ENCODE measurements at places on chromosomes 2 and 18.

DNA sequence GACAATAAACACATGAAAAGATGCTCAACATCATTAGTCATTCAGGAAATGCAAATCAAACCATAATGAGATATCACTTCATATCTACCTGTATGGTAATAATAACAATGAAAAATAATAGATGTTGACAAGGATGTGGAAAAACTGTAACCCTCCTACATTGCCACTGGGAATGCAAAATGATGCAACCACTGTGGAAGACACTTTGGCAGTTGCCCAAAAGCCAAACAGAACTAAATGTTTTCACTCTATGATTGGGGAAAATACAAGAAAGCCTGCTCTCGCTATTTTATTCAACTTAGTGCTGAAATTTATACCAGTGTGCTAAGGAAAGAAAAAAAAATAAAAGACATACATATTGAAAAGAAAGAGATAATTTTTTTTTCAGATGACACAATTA is 934.5 kb downstream of the CNTNAP5 start:
- DNase-seq = peak; percentile 7

DNA sequence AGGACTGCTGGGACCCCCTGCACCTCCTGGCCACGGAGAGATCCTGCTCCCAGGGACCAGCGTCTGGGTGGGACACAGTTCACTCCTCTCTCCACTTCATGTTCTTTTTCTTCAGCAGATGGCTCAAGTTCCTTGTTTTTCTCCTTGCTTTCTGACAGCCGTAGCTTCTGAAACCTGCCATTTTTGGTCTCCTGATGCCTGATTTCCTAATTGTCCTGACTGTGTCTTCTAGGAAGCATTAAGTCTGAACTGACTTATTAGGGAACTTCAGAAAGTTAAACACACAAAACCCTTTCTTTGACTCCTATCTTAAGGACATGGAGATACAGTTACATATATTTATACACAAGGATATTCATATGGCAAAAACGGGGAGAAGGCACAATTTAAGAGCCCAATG is 22.7 kb downstream of the CNNM4 start:
- DNase-seq = no peak

- DNase-seq = no peak
These were observed 2.3 kb downstream of the PPM1B start for GRCh38 chr2:44171018-44171417.

DNA sequence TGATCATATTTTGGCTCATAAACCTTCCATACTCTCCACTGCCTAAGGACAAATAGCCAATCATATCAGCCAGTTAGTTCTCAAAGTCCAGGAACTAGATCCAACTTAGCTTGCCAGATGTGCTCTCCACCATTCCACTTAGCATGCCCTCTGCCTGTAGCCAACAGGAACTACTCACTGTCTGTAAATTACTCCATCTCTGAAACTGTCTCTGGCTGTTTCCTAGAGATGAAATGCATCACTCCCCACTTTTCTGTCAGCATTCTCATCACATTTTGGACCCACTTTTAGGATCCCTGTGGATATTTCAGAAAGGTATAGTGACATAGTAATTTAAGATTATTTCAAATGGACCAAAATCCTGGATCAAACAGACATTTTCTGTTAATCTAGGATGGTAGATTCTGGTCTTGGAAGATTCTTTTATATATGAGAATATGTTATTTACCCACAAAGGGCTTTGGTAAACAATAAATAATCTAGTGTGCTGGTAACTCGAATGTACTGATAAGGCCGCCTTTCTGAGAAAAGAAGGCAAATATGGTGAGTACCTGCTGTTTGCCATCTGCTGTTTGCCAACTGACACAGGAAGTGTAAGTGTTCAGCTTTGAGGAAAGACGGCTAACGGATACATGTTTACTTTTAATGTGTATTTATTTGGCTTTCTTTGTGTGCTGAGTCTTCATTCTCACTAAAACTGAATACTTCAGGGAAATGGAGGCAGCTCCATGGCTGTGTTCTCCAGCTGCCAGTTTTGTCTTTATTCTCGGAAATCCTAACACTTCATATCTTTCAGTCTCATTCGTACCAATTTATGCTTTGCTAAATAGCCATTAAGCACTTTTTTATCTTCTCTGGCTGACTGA is 79.5 kb downstream of the EVA1A start:
- DNase-seq = peak; percentile 21

- DNase-seq = no peak
These were observed 92.4 kb downstream of the PLB1 start for GRCh38 chr2:28588292-28588670.

- DNase-seq = no peak
These were observed 169.2 kb downstream of the TRIM43 start for GRCh38 chr2:95760806-95761525.

DNA sequence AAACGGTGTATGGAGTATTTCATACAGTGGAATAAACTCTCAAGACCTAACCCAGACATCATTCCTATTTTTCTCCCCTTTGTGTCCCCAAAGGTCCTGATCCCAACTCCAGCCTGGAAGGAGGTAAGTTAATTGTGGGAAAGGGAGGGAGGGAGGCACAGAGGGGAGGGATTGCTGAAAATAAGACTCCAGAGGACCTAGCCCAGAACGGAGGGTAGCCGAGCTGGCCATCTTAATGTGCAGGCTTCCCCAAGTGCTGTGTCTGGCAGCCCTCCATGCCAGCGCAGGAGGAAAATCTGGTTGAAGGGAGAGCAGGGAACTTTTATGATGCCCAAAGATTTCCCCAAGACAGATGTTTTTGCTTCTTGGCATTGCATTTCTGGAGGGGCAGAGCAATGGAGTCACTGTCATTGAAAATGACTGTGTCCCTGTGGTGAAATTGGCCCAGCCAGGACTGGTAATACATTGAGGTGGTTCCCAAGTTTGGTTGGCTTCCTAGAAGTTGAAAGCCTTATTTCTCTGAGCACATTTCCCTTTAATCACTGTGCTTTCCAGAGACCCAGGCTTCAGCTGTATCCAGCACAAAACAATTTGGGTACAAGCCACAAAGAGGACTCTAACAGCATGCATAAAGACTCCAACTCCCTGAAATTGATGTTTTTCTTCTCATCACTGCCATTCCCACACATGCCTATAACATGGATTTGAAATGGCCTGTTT is 202.7 kb downstream of the AGPS start:
- no peak for DNase-seq

GRCh38 chr2:215280326-215280725 is 31.5 kb upstream of the ATIC start:
- DNase-seq = no peak

- no peak for DNase-seq
These were observed 91.5 kb upstream of the MYT1L start for GRCh38 chr2:2422621-2423020.

DNA sequence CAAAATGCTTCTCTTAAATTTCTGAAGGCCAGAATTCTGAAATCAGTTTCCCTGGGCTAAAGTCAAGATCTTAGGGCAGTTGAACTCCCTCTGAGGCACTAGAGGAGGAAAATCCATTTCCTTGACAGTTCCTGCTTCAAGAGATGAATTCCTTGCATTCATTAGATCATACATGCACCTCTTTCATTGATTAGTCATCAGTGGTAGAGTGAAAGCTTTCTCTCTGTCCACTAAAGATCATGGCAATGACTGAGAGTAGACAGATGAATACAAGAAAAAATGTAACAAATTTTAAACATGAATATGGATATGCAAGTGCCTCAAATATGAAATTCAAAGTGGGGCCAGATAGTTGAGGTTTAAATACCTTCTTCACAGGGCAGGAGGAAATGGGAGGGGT is 693.4 kb upstream of the TMEFF2 start:
- no peak for DNase-seq

DNA sequence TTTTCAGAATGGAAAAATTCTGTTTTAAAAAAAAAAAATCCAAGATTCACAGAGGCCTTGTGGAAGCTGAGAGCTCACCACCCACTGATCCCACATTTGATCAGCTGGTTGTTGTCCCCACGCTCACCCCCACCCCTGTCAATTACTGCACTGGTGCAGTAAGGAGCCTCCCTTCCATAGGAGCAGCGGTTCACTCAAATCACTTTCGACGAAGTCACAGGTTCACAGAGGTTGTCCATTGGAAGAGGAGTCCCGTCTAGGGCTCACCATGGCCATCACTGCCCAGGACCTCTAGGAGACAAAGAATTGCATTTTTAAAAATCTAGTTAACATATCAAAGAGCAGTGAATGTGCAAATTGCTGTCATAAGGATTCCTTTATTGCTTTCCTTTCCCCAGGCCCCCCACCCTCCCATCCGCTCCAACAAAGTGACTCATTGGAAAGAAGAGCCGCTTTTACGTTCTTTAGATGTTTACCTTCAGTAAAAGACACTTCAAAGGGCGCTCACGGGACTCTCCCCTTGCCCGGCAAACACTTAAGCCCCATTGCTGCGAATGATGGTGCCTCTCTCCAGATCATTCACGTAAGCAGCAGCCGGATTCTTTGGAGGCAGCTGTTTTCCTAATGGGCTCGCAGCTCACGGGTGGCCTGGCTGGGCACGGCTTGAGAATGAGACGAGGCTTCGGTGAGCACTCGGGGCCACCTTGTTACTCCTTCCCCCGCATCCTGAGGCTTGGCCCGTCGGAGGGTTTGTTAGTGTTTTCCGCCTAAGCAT is 165.5 kb upstream of the SALL3 start:
- no peak for DNase-seq

DNA sequence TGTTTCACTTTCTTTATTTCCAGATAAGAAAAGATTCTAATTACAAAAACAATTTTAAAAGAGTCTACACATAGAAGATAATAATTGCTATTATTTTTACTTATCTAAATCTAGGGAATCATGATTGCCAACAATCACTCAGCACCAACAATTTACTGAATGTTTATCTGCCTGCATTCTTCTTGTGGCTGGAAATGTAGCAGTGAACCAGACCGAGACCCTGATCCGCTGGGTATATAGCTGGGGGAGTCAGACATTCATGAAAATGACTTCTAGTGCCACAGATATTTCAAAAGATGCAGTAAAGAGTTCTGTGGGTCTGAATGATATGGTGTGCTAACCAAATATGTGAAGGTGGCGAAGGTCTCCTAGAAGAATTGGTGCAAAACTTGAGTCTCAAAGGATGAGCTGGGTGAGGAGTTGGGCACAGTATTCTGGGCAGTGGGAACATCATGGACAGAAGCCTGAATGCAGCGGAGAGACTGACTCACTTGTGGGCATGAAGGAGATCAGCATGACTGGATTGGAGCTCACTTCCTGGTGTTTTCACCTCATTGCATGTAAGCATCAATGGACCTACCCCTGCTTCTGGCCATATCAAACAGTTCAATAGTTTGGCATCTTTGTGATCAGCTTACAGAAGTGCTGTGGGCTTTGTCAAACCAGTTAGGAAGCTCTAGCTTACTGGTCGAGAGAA is 26.1 kb upstream of the FN1 start:
- no peak for DNase-seq

Measured in NCI-H2171 treated with DMSO at 0.1 percent for 48 hours (cell line).